ENCODE measurements at places on chromosomes 4 and X.

DNA sequence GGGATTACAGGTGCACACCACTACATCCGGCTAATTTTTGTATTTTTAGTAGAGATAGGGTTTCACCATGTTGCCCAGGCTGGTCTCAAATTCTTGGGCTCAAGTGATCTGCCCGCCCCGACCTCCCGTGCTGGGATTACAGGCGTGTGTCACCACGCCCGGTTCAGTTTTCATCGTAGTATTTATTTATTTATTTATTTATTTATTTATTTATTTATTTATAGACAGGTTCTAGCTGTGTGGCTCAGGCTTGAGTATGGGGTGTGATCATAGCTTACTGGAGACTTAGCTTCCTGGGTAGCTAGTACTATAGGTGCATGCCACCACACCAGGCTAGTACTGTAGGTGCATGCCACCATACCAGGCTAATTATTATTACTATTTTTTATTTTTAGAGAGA, 64.1 kb upstream of the STOX2 start:
- DNase-seq = no peak

GRCh38 chr4:31111790-31112189, 391.6 kb downstream of the PCDH7 start:
- DNase-seq = no peak

- no peak for DNase-seq
Observed at GRCh38 chr4:40747207-40747835, 2.4 kb upstream of the NSUN7 start.

- DNase-seq = no peak
Observed at GRCh38 chr4:100386270-100386669, 131.6 kb downstream of the EMCN start.
